ENCODE measurements at places on chromosomes 6 and 20.

DNA sequence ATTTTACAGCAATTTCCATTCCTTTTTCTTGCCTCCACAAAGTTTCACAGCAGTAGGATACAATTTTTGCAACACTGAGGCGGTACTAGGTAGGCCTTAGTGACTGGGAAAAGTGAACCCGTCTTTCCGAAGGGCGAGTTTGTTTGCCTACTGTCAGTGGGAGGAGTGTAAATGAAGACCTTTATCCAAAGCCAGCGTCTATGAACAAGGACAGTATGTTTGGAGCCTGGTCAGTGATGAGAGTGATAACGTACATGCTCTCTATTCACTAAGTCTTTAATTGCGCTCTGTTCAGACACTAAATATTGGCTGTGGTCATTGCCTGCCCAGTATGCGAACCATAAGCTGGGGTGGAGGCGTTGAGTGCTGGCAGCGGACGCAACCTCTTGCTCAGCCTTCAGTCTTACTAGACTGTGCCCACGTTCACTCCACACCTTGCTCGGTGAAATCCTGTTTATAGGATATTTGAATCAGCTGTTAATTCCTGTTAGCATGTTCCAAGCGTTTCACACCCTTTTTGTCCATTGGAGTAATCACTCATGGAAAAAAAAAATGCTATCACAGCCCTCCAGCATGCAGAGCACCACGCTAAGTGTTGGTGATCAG, 145.5 kb downstream of the TMEM242 start:
- DNase-seq: no peak

GRCh38 chr20:37703035-37703845, 9.4 kb downstream of the CTNNBL1 start:
- DNase-seq: no peak

- DNase-seq: no peak
Observed at GRCh38 chr6:47334334-47334733, 24.6 kb upstream of the TNFRSF21 start.

DNA sequence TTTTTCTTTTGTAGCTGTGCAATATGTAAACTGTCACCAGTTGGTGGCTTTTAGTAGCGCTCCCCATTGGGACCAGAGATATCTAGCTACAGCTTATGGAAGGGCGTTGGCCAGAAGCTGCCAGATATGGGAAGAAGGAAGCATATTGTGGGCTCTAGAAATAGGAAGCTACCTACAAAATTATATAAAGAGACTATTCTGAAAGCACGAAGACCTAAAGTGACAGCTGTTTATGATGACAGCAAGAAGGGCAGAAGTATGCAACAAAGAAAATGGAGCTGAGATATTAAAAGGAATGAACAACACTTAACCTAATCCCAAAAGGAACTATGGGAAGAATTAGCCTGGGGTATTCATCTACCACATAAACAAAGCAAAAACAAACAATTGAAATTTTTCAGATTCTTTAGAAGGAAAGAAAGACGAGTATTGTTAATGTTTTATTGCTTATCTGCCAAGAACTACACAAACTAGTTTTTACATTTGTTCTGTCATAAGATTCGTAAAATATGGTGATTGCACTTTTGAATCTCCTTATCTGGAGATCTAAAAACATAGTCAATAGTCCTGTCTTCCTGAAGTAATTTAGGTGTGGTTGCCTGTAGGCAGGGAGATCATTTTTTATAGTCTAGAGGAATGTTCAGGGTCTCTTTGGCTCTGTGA, 81.6 kb downstream of the NCOA7 start:
- DNase-seq: no peak

GRCh38 chr6:88141561-88142296, 24.4 kb downstream of the CNR1 start:
- no peak for DNase-seq

- no peak for DNase-seq
Observed at GRCh38 chr6:71929047-71929446, 42.7 kb downstream of the RIMS1 start.

DNA sequence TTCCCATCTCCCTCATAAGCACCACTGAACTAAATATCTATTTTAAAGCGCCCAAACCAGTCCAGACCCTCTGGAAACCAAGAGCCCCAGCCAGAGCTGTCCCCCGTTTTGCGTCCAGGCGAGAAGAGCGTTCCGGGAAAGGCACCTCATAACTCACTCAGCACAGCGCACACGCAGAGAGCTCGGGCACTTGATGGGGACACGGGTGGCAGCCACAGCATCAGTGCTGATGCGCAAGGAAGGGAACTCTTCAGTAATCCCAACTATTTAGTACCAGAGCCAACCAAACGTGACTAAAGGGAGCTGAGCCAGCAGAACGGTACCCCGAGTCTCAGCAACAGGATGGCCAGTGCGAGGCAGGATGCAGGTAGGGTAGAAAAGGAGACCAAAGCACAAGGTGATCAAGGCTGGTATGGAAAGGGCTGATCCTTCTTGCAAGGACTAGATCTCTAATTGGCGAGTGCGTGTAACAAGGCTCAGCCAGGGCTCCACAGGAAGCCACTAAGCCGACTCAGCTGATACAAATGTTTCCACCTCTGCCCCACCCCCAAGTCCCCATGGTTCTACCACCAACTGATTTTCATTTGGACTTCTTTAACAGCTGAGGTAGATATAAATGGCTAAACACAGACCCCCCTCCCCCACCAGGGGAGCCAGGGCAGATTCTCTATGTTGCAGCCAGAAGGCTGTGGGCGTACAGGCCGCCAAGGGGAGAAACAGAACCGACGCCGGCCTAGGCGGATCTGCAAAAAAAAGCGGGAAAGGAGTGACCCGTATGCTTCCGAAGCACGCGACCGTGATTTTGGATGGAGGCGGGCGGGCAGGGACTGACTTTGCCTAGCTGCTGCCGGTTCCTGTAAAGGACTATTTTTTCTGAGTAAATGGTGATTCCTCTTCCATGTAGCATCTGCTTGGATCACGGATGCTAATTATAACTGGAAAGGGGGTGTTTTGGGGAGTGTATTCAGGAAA, 183.5 kb upstream of the COL21A1 start:
- no peak for DNase-seq

DNA sequence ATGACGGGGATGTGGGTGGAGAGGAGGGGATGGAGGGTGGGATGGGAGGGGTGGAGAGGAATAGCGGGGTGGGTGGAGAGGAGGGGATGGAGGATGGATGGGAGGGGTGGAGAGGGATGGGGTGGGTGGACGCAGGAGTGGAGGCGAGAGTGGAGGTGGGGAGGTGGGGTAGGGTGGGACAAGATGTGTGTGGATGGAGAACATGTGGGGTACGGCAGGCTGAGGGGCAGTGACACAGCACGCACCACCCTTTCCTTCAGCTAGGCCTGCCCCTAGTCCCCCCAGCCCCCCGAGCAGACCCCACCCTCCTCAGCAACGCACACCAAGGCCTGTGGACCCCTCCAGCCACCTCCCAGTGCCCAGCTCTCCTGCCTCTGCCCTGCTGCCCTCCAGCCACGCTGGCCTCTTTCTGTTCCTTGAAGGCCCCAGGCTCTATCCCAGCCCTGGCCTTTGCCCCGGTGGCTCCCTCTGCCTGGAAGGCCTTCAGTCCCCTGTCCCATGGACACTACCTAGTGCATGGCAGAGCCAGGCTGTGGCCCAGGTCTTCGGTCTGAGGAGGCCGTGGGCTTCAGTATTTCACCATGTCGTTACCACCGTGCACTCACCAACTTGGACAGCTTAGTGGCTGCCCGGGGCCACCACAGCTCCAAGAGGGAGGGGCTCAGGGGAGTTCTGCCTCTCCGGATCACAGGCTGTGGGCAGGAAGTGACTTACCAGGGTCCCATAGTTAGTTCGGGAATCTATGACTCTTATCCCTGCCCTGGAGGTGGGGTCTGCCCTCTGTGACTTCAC, 78.4 kb upstream of the PMEPA1 start:
- no peak for DNase-seq

GRCh38 chr6:34067814-34068213, 78.1 kb downstream of the GRM4 start:
- DNase-seq: no peak

DNA sequence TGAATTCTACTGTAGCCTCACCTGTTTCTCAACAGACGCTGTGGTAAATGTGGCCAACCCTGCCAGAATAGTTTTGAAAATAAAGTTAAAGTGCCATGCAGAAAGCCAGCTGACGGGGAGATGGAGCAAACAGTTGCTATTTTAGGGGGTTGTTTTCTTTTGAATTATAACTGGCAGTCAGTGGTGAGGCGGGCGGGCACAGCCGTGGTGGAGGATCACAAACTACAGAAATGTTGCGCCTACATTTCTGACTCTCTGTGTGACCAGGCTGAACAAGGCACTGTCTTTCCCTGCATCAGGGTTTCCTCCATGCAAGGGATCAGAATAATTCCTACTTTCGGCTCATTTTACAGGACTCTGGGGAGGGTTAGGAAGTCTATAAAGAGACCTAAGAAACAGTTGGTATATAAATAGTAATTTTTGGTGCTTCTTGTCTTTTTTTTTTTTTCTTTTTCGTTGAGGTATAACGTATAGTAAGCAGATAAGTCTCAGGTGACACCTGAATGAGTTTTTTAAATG, 17.2 kb downstream of the CHMP4B start:
- no peak for DNase-seq

Measured in globus pallidus (tissue), 1 donor.